Placental epithelial cell (primary cell): ENCODE measurements at places on chromosomes 1 and 21. TPM values are rescaled to one million over a fixed set of nuclear protein-coding genes. Genes with fewer than 3 reads are reported as not detected.

The RGS13 gene
- not detected in 2 replicates for total RNA-seq

The C8A gene
- not detected in 2 replicates for total RNA-seq

The PADI2 gene
- total RNA-seq = under 0.01 and 0.43 TPM in 2 replicates

The GBP4 gene
- under 0.01 TPM in 1 of 2 replicates, not detected in the other for total RNA-seq

The ATAD3C gene
- 3.5 TPM in 2 replicates for total RNA-seq

The HSF2BP gene
- total RNA-seq = 11.0 and 16.1 TPM in 2 replicates

The CLIC6 gene
- total RNA-seq = under 0.01 TPM in 1 of 2 replicates, not detected in the other
